ENCODE measurements at places on chromosomes 6 and 20.

GRCh38 chr6:146850238-146850896, 251.6 kb downstream of the ADGB start:
- peak; percentile 48 for DNase-seq

- no peak for DNase-seq
Measured at GRCh38 chr6:138323821-138324220, 53.9 kb upstream of the SMIM28 start.

DNA sequence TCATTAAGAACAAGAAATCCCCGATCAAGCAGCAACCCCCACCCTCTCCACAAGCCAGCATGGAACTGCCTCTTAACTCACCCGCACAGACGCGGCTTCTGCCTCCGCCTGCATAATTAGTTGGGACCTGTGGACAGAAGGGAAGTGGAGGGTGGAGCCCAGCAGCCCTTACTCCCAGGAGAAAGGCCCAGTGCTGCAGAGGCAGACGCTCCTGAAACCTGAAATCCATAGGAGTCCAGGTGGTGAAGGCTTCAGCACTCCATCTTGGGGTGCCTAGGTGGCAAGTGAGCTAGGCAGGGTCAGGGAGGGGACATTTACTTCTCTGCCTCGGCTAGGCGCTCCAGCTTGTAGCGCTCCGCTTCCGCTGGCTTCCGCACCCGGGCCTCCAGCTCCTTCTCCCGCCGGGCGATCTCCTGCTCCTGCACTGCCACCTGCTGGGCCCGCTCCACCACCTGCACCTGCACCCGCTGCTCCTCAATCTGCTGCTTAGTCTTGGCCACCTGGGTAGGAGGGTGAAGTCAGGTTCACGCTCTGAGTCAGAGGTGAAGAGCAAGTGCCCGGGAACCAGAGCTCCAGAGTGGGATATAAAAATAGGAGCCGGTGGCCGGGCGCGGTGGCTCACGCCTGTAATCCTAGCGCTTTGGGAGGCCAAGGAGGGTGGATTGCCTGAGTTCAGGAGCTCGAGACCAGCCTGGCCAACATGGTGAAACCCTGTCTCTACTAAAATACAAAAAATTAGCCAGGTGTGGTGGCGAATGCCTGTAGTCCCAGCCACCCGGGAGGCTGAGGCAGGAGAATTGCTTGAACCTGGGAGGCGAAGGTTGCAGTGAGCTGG, 10.7 kb downstream of the TUBB start:
- no peak for DNase-seq

- no peak for DNase-seq
Measured at GRCh38 chr6:137813308-137813970, 53.6 kb upstream of the TNFAIP3 start.

DNA sequence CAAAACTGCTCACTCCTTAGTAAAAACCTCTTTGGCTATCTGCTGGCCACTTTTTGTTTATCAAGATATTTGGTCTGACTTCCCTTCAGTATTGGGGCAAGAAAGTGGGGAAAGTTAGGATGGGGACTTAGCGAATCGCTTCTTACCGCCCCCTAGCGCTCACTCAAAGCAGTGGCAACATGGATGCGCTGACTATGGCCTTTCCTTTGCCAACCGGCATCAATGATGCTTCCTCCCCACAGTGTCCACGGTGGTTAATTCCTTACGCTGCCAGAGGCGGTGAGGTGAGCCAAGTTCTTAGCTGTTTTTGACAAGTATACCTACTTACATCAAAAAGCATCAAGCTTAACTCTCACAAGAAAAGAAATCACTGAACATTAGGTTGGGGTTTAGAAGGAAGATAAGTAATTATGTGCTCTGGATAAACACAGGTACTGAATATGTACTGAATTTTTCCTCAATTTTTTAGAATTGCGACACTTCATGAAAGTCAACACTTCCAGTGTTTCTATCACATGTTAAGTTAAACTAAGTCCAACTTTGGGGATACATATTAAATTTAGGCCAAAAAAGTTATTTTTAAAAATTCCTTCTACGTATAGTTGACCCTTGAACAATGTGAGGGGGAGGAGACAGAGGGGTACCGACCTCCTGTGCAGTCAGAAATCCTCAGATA, 86.7 kb downstream of the GMDS start:
- no peak for DNase-seq

Data from HTR-8/SVneo (cell line).